ENCODE measurements at places on chromosomes 3 and 15.

DNA sequence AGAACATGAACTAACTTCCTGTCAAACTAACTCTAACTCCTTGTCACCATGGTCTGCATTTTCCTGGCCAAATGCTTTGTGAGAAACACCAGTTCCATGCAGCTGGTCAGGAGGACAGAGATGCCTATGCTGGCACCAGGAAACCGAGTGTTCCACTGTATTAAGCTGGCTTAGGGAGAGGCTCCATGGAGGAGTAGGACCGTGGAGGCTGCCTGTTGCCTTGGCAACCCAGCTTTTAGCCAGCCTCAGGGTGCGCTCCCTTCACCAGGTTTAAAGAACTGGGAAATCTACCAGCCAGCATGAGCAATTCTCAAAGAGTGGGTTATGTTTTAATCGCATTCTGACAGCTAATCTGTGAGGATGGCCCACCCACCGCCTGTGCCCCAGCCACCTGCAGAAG is 394.1 kb downstream of the OCA2 start:
- no peak for DNase-seq

- no peak for DNase-seq
Observed at GRCh38 chr15:55289011-55289745, 435 bp downstream of the RAB27A start.

DNA sequence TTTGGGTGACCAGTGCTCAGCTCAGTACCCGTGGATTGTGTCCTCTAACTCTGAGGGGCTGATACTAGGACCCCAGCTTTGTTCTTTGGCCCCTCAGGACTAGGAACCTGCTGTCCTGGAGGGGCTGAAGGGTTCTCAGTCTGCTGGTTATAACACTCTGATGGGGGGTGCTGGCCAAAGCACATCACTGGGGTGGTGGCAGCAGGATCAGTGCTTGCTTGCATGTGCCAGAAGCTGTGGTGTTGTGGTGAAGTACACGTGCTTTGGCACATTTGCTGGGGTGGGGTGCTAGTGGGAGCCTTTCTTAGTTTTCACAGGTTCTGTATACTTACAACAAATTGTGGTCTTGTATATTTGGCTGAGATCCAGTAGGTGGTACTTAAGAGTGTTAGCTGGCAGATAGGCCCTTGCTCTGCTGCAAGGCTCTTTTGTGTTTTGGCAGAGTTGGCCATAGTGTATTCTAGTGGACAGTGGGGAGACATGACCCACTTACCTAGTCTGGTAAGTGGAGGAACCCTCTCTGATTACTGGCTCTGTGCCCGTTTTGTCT is 344.3 kb downstream of the EDEM1 start:
- DNase-seq: no peak

DNA sequence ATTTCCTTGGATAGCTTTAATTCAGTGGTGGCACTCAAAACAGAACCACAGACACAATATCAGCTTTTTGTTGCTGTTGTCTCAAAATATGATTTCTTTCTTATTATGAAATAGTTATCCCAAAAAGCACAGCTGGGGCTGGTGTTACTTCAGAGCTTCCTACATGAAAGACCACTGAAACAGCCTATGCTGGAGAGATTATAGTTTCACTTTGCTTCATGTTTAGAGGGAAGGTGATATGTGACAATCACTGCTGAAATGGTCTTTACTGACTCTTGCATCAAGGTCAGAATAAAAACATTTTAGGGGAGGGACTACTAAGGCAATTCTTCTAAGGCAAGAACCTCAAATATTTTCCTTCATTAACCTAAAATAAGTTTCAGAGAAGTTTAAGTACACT is 190.7 kb downstream of the TNIK start:
- no peak for DNase-seq

GRCh38 chr3:50003216-50003615 is 63.3 kb downstream of the RBM6 start:
- no peak for DNase-seq

GRCh38 chr3:52428151-52429005 is 16.5 kb downstream of the SEMA3G start:
- DNase-seq: no peak

- no peak for DNase-seq
Observed at GRCh38 chr15:62901087-62901486, 141.5 kb upstream of the TPM1 start.

GRCh38 chr15:81937189-81937588 is 108.6 kb downstream of the MEX3B start:
- DNase-seq: no peak

- no peak for DNase-seq
Observed at GRCh38 chr3:172033396-172033795, 6.0 kb upstream of the FNDC3B start.

Measured in left renal cortex interstitium (tissue), 4 donors.